ENCODE measurements at places on chromosomes 12 and 14.
A peak's percentile ranks its signal among the peaks of the same experiment; 100 is the strongest.

DNA sequence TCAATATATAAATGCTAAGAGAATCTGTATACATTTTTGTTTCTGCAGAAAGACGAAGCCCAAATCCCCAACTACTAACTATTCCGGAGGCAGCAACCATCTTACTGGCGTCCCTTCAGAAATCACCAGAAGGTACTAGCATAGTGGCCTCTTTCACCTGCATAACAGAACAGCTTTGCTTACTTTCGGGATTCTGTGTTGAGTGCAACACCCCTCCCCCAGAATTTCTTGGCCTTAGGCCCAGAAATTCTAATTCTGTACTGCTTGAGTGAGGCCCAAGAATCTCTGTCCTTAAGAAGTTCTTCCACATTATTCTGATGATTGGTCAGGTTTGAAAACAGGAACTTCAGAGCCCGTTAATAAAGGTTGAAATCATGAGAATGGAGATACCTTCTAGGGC lies 2.9 kb downstream of the SPX start:
- no peak for DNase-seq

- DNase-seq, result no peak
Observed at GRCh38 chr12:116060764-116061163, 216.7 kb downstream of the MED13L start.

DNA sequence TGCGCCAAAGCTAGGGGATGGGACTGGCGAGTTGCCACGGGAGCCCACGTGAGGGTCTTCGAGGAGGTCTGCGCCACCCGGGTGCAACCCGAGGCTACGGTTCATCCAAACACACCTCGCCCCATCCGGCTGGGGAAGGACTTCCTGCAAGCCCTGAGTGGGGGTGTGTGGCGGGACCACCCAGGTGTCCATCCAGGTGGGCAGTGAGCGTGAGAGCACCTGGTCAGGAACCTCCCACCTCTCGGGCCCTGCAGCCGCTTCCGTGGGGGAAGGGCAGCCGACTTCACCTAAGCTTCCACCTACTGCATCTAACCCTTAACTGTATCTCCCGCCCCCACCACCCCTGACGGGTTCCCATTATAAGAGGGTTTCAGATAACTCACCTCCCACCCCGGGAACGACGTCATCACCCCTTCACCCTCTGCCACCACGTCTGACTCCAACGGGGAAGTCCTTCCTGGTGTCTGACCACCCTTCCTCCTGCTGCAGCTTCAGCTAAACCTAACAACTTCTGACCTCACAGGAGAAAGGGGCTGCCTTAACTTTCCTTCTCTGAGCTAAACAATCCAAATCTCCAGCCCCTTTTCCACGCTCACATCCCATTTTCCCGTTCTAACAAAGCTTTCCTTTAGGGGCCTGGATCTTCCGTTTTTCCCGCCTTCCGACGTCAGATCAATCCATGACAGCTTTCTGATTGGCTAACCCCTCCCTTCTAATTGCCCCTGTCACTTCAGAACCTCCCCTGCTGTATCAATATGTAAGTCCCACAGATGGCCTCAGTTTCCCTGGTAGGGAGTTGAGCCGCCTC lies 27.4 kb upstream of the SMUG1 start:
- no peak for DNase-seq

DNA sequence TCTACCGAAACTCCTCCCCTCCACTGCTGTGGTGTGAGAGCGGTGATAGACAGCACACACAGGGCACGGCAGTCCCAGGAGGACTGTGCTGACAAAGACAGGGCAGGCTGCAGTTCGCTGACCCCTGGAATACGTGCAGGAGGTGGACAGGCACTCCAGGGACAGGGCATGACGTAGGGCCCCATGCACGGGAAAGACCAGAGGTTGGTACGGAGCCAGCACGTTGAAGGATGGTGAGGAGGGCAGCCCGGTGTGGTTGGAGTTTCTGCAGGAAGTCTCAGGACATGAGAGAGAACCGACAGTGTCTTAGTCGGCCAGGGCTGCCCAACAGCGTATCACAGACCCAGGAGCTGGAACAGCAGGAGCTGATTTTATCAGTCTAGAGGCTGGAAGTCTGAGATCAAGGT lies 254.2 kb upstream of the FKBP4 start:
- no peak for DNase-seq

GRCh38 chr12:27899151-27899661 lies 73.3 kb downstream of the PTHLH start:
- no peak for DNase-seq

- peak; percentile 9 for DNase-seq
Observed at GRCh38 chr14:91173221-91173670, 59.4 kb downstream of the DGLUCY start.

- DNase-seq, result peak; percentile 35
Observed at GRCh38 chr14:75562089-75562488, 16.3 kb upstream of the FLVCR2 start.

DNA sequence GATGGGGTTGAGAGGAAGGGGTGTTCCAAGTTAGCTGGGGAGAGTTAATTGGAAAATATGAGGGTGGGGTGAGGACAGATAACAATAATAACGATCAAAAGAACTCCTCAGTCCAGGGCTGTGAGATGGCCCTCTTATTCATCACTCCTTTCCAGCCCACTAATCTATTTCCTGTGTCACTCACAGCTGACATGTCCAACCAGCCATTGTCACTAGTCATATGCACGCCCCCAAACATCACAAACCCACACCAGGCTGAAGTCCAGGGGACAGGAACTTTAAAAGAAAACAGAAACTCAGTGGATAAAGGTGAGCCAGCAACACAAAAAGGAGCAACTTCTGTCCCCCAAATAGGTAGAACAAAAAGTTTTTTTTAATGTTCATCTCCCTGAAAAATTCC lies 911 bp downstream of the CALCOCO1 start:
- peak; percentile 29 for DNase-seq

DNA sequence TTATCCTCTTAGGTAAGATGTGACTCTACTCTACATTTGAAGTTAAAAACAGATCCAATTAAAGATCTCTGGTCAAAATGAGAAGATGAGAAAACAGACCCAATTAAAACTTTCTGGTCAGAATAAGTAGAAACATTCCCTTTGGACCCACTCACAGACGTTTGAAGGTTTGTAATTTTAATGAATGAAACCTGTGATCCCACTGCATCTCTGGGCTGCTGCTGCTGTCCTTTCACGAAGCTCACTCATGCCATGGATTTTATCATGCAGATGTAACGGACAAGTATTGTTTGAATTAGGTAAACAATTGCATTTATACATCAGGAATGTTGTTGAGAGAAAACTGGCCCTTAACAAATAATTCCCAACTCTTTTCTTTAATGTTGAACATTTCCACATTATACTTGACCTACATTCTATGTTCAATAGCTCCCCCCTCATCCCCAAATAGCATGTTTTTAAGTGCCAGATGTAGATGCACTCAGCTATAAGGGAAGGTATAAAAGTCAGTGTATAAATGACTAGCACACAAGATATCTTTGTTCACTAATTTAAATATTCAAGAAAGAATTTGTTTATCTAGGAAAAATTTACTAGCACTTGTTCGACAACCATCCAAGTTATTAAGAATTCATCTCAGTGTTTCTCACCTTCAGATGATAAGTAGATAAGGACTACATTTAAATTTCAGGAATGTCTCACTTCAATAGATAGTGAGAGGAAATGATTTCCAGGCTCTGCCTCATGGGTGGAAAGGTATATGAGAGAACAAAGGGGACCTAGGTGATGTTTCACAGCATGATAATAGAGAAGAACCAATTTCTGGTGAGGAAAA lies 202.3 kb upstream of the LMNTD1 start:
- no peak for DNase-seq

GRCh38 chr12:67593041-67593440 lies 55.5 kb upstream of the DYRK2 start:
- DNase-seq, result peak; percentile 27

DNA sequence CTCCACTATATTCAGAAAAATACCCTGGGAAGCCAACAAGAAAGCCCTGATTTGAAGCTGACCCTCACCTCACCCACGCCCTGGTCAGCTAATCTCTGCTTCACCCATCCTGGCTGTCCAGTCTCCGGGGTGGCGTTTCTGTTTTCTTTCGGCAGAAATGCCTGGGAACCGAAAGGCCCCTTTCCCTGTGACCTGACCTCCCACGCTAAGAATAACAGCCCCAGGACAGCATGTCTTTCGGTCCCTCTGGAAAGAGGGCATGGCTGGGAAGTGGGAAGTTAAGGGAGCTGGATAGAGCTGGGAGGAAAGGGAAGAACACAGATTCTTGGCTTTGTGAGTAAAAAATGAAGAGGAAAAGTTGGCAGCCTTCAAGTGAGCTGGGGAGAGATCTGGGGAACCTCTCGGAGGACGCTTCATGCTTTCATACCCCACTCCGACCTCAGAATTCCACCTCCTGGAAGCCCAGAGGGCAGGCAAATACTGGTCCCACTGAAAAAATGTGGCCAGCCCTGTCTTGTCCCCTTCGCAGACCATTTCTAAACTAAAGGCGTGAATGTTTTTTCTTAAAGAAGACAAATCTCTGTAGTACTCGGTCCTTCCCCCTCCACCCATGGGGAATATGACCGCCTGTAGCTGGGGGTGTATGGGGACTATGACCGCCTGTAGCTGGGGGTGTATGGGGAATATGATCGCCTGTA lies 163.0 kb upstream of the FKBP4 start:
- no peak for DNase-seq

- DNase-seq, result no peak
Observed at GRCh38 chr14:77208291-77208978, 26.8 kb downstream of the TMEM63C start.

- DNase-seq, result no peak
Observed at GRCh38 chr12:30188602-30189326, 405.0 kb upstream of the TMTC1 start.

DNA sequence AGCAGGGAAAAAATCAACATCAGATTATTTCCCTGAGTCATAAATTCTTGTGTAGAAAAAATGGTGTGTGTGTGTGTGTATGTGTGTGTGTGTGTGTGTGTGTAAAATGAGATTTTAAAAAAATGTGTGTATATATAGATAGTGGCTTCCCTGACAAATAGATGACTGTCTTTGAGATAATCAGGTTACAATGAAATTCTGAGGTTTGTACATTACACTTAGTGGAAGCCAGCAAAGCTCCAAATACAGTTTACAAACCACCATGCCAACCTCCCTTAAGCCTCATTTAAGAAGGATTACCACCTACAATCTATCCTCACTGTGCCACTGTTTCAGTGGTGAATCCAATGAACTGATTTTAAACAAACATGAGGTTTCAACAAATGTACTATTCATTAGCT lies 93.8 kb downstream of the MED13L start:
- DNase-seq, result no peak

GRCh38 chr14:55752580-55753390 lies 172.8 kb downstream of the KTN1 start:
- no peak for DNase-seq

Data from RCC 7860 (cell line).